ENCODE measurements at places on chromosomes 5 and 9.

- DNase-seq = no peak
These were observed 36.8 kb upstream of the NIPBL start for GRCh38 chr5:36839489-36840476.

DNA sequence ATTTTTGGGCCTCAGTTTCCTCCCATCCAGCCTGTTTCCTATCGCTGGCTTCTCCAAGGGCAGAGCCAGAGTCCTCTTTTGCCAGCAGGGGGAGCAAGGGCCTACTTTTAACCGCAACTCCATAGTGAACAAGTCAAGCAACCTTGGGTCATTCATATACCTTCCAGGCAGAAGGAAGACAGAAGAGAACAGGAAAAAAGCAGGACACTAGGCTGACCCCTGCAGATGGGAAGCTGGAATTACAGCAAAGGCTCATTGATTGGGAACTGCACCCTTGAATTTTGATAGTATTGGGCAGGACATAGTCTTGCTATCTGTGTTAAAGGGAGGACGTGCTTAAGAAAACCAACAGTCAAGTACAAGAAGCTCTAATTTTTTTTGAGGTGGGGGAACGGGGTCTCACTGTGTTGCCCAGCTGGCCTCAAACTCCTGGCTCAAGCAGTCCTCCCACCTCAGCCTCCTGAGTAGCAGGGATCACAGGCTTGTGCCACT lies 30.1 kb downstream of the QRFP start:
- DNase-seq = peak; percentile 77

DNA sequence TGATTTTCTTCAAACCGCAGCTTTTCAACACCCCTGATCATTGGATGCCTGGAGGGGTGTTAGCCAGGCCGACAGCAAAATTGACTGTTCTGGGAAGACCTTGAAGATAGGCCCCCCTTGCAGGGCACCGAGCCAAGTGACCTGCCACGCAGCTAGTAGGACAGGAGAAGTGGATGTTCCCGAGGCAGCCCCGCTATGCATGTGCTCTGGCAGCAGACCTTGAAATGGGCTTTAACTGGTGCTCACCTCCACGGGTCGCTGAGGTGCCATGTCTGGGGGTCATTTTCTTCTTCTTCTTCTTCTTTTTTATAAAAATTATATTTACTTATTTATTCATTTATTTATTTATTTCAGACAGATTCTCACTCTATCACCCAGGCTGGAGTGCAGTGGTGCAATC lies 12.6 kb downstream of the FGF18 start:
- DNase-seq = no peak

GRCh38 chr5:95822542-95823181 lies at the start of gene GLRX:
Gene GLRX (minus strand): TSS chr5:95822726. CDS start chr5:95822662, 64 bp downstream.
- peak; percentile 57 for DNase-seq

DNA sequence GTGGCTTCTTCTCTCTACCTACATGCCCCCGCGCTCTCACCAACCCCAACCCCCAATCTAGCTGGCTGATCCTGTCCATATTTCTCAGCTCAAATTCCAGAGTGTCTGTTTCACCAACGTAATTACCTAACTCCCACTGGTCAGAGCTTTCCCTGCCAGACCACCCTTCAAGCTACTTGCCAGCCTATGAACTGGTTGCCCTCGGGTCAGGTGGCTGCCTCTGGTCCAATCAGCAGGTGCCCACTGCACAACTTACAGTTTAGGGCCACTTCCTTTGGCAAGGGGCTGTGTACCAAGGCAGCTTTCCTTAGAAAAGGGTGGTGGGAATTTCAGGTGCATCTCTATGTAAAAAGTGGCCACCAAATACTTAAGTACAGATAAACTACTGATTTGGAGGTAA lies 92.2 kb upstream of the SLC30A5 start:
- no peak for DNase-seq

GRCh38 chr9:3224931-3225330 lies 300.9 kb downstream of the RFX3 start:
- DNase-seq = no peak

DNA sequence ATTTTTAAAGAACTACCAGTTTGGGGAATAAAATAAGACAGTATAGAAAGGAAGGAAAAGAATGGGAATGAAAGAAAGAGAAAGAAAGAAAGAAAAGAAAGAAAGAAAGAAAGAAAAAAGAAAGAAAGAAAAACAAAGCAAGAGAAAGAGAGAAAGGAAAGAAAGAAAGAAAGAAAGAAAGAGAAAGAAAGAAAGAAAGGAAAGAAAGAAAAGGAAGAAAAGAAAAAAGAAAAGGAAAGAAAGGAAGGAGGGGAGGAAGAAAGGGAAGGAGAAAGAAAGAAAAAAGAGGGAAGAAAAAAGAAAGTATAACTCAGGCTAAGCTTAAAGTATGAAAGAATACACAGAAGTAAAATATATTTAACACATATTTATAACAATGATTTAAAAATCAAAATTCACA lies 51.0 kb upstream of the FGF10 start:
- DNase-seq = no peak

DNA sequence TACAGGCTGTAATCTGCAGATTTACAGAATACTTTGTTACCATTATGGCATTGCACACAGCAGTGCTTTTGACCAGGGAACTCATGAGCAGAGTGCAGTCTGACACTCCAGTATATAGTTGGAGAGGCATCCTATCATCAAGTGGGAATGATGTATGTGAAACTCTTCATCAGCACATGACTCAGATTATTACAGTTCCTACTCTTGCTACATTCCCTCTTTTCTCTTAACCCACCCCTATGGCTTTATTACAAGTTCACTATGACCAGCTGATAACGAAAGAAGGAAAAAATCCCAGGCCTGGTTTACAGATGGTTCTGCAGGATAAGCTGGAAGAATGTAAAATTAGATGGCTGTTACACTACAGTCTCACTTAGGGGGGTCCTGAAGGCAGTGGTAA lies 385.9 kb downstream of the RASEF start:
- no peak for DNase-seq

DNA sequence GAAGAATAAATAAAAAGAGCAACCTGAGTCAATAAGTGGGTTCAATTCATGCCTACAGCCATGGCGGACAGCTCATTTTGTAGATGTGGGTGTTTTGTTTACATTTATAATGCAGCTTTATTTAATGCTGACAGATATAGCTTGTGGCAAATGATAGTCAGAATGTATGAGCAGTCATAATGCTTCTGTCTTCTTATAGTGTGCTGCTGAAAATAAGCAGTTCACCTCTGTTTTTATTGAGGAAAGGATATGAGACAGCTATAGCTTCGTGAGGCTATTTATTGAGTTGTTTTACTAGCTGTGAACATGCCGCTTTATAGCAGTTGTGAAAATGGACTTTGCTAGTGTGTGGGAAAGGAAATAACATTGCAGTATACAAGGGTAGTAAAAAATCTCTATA lies 147.4 kb downstream of the PBX3 start:
- DNase-seq = no peak

Measured in NCI-H226 (cell line).